ENCODE measurements at places on chromosomes 13 and 19.

- DNase-seq, result no peak
These were observed 360.0 kb upstream of the SLITRK5 start for GRCh38 chr13:87311165-87311564.

- no peak for DNase-seq
These were observed 345.8 kb downstream of the RBM26 start for GRCh38 chr13:79060216-79060615.

DNA sequence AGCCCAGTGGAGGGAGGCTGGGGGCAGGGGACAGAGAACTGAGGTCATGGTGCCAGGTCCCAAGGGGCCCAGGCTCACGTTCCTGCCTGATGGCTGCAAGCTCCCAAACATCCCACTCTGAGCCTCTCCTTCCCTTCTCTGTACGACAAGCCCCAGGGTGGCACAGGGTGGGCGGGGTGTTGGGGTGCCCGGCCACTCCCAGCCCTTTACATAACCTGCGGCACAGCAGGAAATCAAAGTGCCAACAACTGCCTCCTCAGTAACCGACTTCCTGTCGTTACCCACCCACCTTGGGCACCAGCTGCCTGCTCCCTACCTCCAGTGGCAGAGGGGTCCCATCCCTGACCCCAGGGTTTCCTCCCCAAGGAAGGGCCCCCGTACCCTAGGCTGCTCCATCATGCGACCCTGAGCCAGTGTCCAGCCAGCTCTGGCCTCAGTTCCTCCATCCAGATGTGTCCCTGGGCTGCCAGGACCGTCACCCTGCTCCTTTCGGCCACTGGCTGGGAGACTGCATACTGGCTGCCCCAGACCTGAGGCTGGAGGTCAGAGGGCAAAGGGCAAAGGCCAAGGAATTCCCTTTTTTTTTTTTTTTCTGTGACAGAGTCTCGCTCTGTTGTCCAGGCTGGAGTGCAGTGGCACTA is 27.7 kb upstream of the NFIC start:
- DNase-seq, result no peak

DNA sequence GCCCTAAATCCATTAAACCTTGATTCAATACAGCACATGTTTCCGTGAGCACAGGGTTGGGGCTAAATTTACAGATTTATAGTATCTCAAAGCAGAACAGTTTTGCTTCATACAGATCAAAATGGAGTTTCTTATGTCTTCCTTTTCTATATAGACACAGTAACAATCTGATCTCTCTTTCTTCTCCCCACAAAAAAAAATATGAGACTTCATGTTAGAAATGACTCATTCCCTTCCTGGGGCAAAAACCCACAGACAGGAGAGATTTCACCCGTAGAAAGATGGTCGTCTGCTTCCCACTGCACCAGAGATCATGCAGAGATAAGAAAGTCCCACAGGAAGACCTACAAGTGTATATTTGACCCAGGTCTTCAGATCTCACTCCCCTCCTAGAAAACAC is 7.7 kb upstream of the ZNF611 start:
- DNase-seq, result no peak

- DNase-seq, result no peak
These were observed 72.2 kb downstream of the DHRS12 start for GRCh38 chr13:51731759-51732158.

DNA sequence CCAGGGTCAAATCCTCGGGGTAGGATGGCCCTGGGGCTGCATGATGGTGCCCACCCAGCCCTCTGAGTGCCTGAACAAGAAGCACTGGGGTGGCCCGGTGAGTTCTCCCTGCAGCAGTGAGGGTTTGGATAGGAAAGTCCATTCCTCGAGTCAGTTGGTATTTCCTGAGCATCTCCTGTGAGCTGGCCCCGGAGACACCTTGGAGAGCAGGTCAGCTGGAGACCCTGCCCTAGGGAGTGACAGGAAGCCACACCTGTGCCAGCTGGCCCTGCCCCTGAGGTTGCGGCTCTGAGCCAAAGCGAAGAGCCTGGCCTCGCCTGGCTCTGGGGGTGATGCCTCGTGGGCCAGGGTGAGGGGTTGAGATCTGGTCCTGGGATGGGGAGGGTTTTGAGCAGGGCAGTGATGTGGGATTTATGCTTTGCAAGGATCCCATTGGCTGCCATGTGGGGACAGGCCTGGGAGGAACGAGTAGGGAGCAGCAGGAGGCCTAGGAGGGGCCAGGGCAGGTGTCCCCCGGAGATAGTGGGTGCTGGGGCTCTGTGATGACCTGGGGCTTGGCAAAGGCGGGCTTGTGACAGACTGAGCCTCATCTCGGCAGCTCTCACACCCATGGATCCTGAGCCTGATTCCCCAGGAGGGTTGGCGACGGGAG is 16.0 kb downstream of the CRTC1 start:
- DNase-seq, result no peak

GRCh38 chr13:102710261-102710679 is 15.4 kb upstream of the METTL21C start:
- no peak for DNase-seq

GRCh38 chr19:30557212-30557611 is 185.0 kb downstream of the ZNF536 start:
- no peak for DNase-seq

Data from hypothalamus (tissue), 51 donors.